ENCODE measurements at places on chromosomes 2 and 18. TPM values are rescaled to one million over a fixed set of nuclear protein-coding genes. Genes with fewer than 3 reads are reported as not detected.

SIX3 gene
- not detected for total RNA-seq

IL36G gene
- not detected for total RNA-seq

ERBB4 gene
- not detected for total RNA-seq

CCDC68 gene
- total RNA-seq, result 18.3 TPM

Measured in placental pericyte (primary cell).